Stimulated activated CD4-positive, alpha-beta T cell treated with anti-CD3 and anti-CD28 coated beads, Interleukin-15, amount 100 ng/mL, for 1 hour (primary cell): ENCODE measurements at places on chromosomes 5 and 9.

DNA sequence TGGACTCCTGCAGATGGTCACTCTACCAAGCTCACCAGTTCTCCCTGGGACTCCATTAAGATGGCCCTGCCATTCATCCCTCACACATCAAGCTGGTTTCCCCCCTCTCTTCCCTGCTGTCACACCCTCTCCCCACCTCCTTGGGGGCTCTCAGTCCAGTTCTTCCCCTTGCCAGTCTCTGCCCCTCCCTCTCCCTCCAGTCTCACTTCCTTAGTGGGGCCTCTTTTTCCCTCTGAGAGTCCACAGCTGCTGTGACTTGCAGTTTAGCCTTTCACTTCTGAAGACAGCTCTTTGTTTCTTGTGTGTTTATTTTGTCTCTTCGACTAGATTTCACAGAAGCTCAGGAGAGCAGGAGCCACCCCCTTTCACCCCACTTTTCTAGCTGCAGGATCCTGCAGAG, 10.5 kb downstream of the DOCK2 start:
- no peak for DNase-seq

DNA sequence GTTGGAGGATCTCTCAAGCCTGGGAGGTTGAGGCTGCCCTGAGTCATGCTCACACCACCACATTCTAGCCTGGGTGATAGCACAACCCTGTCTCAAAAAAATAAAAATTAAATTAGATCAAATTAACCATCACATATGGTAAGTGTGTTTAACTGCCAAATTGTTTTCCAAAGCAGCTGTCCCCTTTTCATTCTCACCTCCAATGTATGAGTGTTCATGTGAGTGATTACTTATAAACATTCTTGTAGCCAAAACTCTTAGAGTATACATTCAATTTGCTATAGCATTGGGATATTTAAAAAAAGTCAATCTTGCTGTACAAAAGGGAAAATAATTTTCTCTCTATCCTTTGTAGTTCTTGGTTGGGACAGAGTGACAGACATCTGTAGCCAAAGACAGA, 53.4 kb upstream of the SNAPC3 start:
- no peak for DNase-seq

- DNase-seq = no peak
Measured at GRCh38 chr5:152135827-152136226, 211.2 kb upstream of the GLRA1 start.

DNA sequence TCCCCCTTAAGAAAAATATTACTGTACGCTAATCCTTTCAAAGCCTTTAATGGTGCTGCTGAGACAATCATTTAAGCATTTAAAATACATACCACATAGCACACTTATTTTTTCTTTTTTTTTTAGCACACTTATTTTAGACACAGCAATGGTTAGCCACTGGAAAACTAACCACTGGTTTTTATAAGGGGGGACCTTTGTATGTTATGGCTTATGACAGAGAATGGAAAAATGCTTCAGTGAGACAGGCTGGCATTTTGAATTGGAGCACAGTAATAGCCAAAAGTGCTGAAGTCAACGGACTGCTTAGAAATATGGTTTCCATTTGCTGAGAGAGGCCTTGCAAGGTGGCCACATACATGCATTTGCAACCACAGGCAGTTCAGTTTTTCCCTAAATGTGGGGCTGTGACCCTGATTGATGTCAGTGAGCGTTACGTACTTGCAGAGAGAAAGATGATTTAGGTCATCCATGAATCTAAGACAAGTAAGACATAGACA, 28.5 kb downstream of the AOPEP start:
- DNase-seq = no peak

GRCh38 chr9:121261107-121261460, 6.9 kb upstream of the GSN start:
- DNase-seq = no peak

- no peak for DNase-seq
Measured at GRCh38 chr5:159581502-159582249, 251.4 kb upstream of the IL12B start.

GRCh38 chr5:154849791-154850201, 607 bp downstream of the FAXDC2 start:
- no peak for DNase-seq

DNA sequence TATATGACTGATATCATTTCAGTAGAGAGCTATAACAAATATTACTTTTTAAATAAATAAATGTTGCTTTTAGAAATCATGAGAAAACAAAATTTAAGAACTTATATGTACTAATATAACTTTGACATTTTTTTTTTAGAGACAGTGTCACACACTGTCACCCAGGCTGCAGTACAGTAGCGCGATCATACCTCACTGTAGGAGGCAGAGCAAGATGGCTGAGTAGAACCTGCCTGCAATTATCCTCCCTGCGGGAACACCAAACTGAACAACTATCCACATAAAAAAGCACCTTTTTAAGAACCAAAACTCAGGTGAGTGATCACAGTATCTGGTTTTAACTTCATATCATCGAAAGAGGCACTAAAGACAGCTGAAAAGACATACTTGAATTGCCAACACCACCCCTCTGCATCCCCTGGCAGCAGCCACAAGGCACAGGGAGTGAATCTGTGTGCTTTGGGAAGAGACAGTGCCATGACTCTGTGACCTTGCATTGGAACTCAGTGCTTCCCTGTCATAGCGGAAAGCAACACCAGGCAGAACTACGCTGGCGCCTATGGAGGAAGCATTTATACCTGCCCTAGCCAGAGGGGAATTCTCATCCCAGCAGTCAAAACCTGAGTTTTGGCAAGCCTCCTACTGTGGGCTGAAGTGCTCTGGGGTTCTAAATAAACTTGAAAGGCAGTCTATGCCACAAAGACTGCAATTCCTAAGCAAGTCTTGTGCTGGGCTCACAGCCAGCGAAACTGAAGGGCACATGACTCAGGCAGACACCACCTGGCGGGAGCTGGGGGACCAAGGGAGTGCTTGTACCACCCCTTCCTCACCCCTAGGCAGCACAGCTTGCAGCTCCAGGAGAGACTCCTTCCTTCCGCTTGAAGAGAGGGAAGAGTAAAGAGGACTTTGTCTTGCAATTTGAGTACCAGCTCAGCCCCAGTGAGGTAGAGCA, 142.7 kb downstream of the FBXL17 start:
- DNase-seq = no peak

DNA sequence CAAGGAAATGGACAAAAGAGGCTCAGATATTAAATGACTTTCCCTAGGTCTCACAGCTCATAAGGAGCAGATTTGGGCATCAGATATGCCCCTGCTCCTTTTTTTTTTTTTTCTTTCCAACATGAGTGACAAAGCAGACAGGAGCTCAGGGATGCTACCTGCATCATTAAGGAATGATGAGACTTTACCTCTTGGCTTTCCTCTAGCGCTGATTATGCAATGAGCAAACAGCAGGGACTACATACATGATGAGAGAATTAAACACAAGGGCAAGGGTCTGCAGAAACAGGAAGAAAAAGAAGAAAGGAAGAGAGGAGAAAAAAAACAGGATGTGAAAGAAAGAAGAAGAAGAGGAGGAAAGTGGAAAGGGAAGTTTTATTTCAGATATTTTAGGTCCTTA, 179.9 kb downstream of the PPP2R2B start:
- no peak for DNase-seq

GRCh38 chr5:134119720-134120119, 5.2 kb downstream of the TCF7 start:
- DNase-seq = no peak

DNA sequence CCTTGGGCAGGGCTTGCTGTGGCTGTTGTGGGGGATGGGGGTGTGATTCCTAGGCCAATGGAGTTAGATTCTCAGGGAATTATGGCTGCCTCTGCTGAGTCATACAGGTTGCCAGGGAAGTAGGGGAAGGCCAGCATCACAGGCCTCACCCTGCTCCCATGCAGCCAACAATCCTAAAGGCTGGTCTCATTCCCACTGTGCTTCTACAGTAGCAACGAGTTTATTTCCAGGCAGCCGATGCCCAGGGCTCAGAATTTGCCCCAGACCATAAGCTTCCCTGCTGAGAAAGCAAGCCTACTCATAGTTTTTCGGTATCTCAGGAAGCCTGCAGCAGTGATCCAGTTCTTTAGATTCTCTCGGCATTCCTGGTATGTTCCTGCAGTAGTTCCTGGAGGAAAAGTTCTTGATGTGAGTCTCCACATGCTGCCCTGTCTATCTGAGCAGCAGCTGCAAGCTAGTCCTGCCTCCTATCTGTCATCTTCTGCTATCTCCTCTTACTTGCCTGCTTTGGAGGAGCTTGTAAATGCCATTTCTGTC, 59.3 kb upstream of the SELENOP start:
- DNase-seq = no peak

DNA sequence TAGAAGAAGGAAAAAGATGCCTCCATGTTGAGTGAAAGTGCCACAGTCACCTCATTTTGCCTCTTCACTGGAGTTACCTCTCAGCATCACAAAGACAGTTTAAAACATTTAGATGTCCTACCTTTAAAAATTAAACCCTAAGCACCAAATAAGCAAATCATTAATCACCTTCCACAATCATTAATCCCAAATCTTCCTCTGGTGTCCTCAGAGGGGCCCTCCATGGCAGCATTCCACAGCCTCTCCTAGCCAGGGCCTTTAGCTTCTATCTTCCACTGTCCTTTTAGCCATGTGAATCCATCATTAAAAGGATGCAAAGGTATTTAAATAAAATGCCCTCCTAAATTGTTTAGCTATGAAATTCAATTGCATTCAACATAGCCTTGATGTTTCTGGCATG, 310.8 kb downstream of the PDE4D start:
- DNase-seq = no peak
